ENCODE measurements at places on chromosomes 2 and 18.

DNA sequence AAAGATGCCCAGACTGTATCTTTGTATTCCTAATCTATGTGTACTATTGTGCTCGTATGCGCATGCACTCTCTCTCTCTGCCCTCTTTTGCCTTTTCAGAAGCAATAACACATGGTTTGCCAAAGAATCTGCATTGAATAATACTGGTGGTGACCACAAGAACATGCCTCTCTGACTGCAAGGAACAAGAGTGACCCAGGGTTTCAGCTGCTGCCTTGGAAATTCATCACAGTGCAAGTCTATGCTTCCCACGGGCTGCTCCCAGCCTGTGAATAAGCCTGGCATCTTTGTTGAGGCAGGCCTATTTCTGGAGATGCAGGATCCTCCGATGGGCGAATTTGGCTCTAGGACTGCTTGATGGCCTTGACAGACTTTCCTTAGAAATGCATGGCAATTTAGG lies 689.4 kb upstream of the FANCL start:
- no peaks in the 10 kb centered on the region for H3K36me3 ChIP-seq
- DNase-seq = no peak
- no peaks in the 10 kb centered on the region for H3K4me1 ChIP-seq
- H3K4me3 ChIP-seq = no peak overlapping the region
- H3K27ac ChIP-seq = no peak overlapping the region

DNA sequence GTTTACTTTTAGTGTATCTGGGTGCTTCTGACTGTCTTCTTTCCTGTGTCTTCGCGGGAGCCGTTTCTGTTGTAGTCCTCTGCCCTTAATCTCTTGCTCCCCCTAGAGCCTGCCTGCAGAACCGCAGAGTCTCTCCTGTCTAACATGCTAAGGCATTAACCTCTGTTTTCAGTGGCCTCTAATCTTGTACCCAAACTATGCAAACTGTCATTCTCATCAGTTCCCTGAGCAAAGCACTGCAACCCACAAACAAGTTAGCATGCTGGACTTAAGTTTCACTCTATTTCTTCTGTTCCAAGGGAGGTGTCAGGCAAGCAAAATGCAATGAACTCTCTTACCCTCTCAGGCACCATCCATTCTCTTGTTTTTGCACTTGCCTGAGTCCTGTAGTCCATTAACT lies 138.4 kb downstream of the OTX1 start:
- no peaks in the 10 kb centered on the region for H3K36me3 ChIP-seq
- no peak overlapping the region for H3K27ac ChIP-seq

- H3K27me3 ChIP-seq = no peaks in the 10 kb centered on the region
- no peaks in the 10 kb centered on the region for H3K4me1 ChIP-seq
- DNase-seq = no peak
- H3K36me3 ChIP-seq = no peaks in the 10 kb centered on the region
- H3K4me3 ChIP-seq = no peak overlapping the region
Measured at GRCh38 chr2:189111063-189111715, 68.4 kb downstream of the COL5A2 start.

DNA sequence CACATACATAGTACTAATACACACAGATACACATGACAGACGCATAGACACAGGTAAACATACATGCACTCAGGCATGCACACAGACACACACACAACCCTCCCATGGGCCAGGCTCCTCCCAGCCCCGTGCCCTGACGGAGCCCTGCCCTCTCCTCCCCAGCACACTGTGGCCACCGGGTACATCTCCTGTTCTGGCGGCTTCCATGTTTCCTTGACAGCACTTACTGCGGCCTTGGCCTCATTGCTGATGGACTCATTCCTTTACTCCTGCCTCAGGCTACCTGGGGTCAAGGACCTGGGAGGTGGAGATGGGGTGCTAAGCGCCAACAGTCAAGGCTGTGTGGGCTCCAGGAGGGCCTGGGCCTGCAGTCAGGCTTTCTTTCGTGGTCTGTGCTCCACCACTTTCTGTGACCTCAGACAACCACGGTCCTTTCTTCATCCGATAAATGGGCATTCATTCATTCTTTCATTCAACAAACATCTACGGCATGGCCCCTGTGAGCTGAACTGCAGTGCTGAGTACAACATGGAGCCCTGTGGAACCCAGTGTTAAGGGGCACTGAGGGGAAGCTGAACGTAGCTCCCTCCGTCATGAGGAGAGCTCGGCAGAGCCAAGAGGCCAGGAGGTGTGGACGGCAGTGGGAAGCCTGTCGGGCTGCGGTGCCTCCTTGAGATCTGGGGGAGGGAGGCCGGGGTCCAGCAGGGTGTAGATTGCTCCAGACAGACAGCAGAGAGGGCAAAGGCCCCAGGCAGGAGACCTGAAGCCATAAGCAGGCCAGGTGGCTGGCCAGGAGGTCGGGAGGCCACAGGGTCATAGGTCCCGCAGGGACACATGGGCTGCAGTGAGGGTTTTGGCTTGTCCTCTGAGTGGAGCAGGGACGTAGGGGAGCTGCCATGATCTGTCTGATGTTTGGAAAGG lies 190.4 kb upstream of the HDAC4 start:
- no peaks in the 10 kb centered on the region for H3K36me3 ChIP-seq
- DNase-seq = no peak
- no peak overlapping the region for H3K27ac ChIP-seq
- no peaks in the 10 kb centered on the region for H3K27me3 ChIP-seq
- H3K4me3 ChIP-seq = no peak overlapping the region

DNA sequence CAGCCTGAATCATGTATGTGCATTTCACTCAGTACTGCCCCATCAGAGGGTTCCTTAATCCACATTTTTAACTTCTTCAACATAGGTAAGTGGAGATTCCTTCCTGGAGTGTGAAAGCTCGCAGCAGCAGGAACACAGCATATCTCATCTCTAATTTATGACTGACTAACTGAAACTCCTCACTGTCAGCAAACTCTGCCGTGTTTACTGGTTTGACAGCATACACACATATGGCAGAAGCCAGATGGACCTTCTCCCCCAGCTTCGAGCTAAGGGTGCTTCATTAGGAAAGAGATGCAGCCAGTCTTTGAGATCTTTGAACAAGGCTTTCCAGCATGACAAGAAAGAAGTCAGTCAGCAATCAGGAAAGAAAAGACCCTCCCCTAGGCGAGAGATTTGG lies 200.3 kb upstream of the ACVR2A start:
- no peak for DNase-seq
- H3K27me3 ChIP-seq = no peaks in the 10 kb centered on the region
- H3K4me1 ChIP-seq = no peaks in the 10 kb centered on the region

DNA sequence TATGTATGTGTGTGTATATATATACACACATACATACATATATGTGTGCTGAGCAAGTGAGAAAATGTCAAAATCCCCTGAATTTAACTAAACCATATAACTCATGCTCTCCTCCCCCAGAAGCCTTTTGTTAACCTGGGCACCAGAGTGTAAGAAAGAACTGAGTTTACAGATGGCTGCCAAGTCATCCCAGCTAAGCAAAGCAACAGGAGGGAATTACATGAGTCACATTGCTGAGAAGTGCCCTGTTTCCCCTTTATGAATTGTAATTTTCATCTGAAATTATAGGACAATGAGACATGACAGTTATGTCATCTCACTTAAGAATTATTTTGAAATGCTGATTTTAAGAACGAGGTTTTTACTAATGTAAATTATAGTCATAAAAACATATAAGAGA lies 29.9 kb downstream of the SCN7A start:
- no peaks in the 10 kb centered on the region for H3K36me3 ChIP-seq
- H3K27me3 ChIP-seq = no peaks in the 10 kb centered on the region
- DNase-seq = no peak
- no peak overlapping the region for H3K27ac ChIP-seq
- no peak overlapping the region for H3K4me3 ChIP-seq

- H3K4me1 ChIP-seq = no peaks in the 10 kb centered on the region
- H3K36me3 ChIP-seq = no peaks in the 10 kb centered on the region
- peak; percentile 84 for DNase-seq
- H3K27ac ChIP-seq = no peak overlapping the region
Measured at GRCh38 chr2:41869542-41870264, 178.1 kb upstream of the PKDCC start.

DNA sequence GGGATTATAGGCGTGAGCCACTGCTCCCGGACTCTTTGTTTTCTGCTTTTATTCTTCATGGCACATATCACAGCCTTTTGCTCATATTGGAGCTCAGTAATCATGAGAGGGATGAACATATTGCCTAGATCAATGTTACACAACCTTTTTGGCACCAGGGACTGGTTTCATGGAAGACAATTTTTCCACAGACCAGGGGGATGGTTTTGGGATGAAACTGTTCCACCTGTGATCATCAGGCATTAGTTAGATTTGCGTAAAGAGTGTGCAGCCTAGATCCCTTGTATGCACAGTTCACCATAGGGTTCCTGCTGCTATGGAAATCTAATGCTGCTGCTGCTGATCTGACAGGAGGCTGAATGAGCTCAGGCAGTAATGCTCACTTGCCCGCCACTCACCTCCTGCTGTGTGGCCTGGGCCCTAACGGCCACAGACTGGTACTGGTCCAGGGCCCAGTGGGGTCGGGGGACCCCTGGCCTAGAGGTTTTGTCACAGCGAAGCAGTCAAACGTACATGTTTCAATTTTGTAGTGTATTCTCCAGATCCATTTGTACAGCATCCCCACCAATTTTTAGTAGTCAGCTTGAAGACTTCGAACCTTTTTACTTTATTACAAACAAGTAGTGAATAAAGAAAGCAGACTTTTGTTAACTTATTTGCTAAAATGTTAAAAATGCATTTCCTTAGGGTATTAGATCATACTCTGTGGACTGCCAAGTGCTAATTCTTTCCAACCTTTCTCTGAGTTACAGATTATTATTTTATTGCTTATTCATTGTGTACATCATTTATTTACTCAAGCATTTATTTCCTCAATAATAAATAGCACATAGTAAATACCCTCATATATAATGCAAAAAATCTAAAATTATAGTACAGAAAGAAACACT lies 6.2 kb downstream of the DAW1 start:
- no peak overlapping the region for H3K4me3 ChIP-seq
- no peaks in the 10 kb centered on the region for H3K36me3 ChIP-seq
- no peaks in the 10 kb centered on the region for H3K27me3 ChIP-seq
- H3K4me1 ChIP-seq = no peaks in the 10 kb centered on the region
- H3K27ac ChIP-seq = no peak overlapping the region

GRCh38 chr2:69223759-69224511 lies 163.1 kb downstream of the GFPT1 start:
- H3K27ac ChIP-seq = no peak overlapping the region
- H3K36me3 ChIP-seq = no peaks in the 10 kb centered on the region
- no peaks in the 10 kb centered on the region for H3K4me1 ChIP-seq
- no peaks in the 10 kb centered on the region for H3K27me3 ChIP-seq
- H3K4me3 ChIP-seq = no peak overlapping the region

DNA sequence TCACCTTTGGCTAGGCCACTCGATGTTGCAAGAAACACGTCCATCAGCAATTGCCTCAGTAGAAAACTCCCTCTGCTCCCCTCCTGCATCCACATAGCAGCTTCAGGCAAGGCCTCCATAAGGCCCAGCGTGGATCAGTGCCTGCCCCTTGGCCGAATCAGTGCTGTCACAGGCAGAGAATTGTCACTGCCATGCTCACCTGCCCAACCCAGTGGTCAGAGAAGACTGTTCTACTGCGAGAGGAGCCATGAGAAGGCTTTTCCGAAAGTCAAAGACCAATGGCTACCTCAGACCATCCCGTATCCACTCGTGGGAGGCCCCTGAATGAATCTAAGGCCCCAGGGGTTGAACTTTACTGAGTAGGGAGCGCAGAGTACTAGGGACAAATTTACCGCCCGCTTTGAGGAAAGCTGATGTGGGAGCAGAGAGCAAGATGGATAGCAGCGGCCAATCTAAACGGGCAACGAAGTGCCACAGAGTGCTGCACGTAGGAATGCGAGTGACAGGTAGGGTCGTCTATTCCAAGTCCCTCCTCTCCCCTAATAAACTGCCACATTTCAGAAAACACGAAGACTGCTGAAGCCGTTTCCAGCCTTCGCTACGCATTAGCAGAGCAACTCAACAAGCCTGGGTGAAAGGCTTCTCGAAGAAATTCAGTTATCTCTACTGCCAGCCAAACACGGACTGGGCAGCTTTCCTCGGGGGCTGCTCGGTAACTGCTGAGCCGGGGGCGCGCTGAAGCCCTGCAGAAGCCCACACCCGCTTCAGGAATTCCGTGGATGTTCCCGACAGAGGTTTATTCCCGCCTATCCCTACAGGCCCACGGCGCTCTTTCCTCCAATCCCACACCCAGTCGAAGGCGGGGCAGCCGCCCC lies 968 bp upstream of the RALBP1 start:
- H3K27me3 ChIP-seq = no peaks in the 10 kb centered on the region
- H3K4me1 ChIP-seq = peaks cover 13% of the 10 kb centered on the region
- peak overlapping the region; percentile 97 for H3K4me3 ChIP-seq
- H3K27ac ChIP-seq = peak overlapping the region; percentile 90
- no peaks in the 10 kb centered on the region for H3K36me3 ChIP-seq

- no peak for DNase-seq
- no peaks in the 10 kb centered on the region for H3K27me3 ChIP-seq
- no peaks in the 10 kb centered on the region for H3K36me3 ChIP-seq
- no peak overlapping the region for H3K27ac ChIP-seq
- no peaks in the 10 kb centered on the region for H3K4me1 ChIP-seq
Measured at GRCh38 chr2:75570948-75571729, 10.4 kb upstream of the EVA1A start.

DNA sequence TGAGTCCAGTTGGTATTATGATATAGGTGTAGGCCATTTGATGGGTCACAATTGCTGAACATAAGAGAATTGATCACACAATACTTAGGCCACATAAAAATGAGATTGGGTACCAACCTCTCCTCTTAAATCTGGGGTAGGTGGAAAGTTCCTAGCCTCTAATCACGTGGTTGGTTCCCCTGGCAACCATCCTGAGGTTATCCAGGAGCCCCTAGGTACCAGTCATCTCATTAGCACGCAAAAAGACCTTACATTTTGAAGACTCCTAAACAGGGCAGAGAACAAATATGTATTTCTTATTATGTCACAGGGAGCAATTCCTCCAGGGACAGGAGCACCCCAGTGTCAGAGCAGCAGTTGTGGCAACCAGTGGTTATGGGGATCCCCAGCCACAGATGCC lies 12.7 kb upstream of the SELENOI start:
- H3K27me3 ChIP-seq = no peaks in the 10 kb centered on the region
- H3K27ac ChIP-seq = no peak overlapping the region
- DNase-seq = no peak
- no peaks in the 10 kb centered on the region for H3K4me1 ChIP-seq

GRCh38 chr2:105369777-105370690 lies 28.8 kb downstream of the FHL2 start:
- H3K36me3 ChIP-seq = peaks cover 62% of the 10 kb centered on the region
- no peak overlapping the region for H3K27ac ChIP-seq
- DNase-seq = peak; percentile 95
- H3K4me3 ChIP-seq = no peak overlapping the region

GRCh38 chr2:108637304-108637669 lies 82.0 kb upstream of the RANBP2 start:
- H3K4me3 ChIP-seq = no peak overlapping the region
- no peak for DNase-seq
- no peaks in the 10 kb centered on the region for H3K27me3 ChIP-seq
- H3K4me1 ChIP-seq = peaks cover under 1% of the 10 kb centered on the region
- H3K36me3 ChIP-seq = no peaks in the 10 kb centered on the region
- peak overlapping the region; percentile 46 for H3K27ac ChIP-seq

- H3K27ac ChIP-seq = no peak overlapping the region
- no peaks in the 10 kb centered on the region for H3K36me3 ChIP-seq
- no peak for DNase-seq
- no peaks in the 10 kb centered on the region for H3K27me3 ChIP-seq
Measured at GRCh38 chr2:104412384-104412783, 441.5 kb upstream of the POU3F3 start.

GRCh38 chr2:161981679-161982250 lies 92.2 kb downstream of the DPP4 start:
- no peak overlapping the region for H3K4me3 ChIP-seq
- H3K36me3 ChIP-seq = no peaks in the 10 kb centered on the region
- no peak overlapping the region for H3K27ac ChIP-seq
- H3K27me3 ChIP-seq = no peaks in the 10 kb centered on the region

All from Peyer's patch (tissue), 4 donors.